ENCODE measurements at places on chromosomes 7 and 10.

GRCh38 chr7:35694161-35694783 is 663 bp downstream of the HERPUD2 start:
- DNase-seq, result no peak

- no peak for DNase-seq
Observed at GRCh38 chr7:149794661-149795060, 21.3 kb upstream of the ZNF467 start.

GRCh38 chr10:124573726-124574455 is 112.3 kb downstream of the LHPP start:
- DNase-seq, result no peak

DNA sequence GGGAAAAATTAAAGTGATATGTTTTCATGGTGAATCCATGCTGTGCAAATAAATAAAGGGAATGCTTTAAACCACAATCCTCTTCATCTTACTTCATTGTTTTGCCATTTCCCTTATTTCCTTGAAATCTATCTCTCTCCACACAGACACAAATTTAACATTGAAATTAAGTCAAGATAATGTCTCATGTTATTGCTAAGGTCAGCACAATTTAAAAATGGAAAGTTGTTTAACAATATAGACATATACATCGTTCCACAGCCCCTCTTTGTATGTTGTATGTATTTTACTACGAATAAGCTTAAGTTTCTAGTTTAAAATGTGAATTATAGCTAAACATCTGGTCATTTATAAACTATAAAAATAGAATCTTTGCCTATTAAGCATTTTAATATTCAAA is 256.9 kb downstream of the PLXDC2 start:
- DNase-seq, result no peak

GRCh38 chr10:113517165-113517900 is 35.5 kb upstream of the HABP2 start:
- no peak for DNase-seq

GRCh38 chr7:151524845-151525244 is 5.2 kb upstream of the RHEB start:
- no peak for DNase-seq

DNA sequence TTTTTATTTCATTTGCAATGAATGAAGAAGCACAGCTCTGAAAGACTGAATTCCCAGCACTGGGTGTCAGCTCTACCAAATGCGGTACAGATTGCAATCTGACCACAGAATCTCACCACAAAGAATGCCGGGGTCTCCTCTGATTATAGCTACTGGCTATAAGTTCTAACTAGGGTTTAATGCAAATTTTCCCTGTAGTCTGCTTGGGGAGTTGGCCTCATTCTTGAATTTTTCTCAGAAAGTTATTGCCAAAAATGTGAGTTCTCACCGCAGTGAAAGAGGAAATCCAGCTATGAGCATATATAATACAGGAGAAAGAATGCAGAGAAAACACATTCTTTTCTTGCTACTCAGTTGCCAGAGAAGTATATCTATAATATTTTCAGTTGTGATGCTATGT is 1255.7 kb upstream of the LRRTM3 start:
- DNase-seq, result no peak

GRCh38 chr10:103668351-103669242 is 175.1 kb downstream of the NEURL1 start:
- DNase-seq, result peak; percentile 90

DNA sequence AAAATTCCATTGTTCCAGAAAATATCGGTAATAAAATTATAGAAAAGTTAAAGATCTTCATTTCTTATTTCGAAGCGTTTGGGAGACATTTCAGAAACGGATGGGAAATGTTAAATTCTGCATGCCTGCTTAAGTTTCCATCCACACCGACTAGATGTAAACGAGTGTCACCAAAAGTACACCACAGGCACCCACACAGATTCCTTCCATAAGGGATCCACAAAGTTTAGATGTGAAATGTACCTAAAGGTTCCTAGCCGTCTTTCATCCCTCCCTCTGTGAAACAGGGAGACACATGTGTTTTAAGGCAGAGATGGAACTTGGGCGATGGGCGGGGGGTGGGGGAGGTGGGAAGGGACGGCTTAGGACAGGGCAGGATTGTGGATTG is 621 bp upstream of the CAV1 start:
- no peak for DNase-seq

DNA sequence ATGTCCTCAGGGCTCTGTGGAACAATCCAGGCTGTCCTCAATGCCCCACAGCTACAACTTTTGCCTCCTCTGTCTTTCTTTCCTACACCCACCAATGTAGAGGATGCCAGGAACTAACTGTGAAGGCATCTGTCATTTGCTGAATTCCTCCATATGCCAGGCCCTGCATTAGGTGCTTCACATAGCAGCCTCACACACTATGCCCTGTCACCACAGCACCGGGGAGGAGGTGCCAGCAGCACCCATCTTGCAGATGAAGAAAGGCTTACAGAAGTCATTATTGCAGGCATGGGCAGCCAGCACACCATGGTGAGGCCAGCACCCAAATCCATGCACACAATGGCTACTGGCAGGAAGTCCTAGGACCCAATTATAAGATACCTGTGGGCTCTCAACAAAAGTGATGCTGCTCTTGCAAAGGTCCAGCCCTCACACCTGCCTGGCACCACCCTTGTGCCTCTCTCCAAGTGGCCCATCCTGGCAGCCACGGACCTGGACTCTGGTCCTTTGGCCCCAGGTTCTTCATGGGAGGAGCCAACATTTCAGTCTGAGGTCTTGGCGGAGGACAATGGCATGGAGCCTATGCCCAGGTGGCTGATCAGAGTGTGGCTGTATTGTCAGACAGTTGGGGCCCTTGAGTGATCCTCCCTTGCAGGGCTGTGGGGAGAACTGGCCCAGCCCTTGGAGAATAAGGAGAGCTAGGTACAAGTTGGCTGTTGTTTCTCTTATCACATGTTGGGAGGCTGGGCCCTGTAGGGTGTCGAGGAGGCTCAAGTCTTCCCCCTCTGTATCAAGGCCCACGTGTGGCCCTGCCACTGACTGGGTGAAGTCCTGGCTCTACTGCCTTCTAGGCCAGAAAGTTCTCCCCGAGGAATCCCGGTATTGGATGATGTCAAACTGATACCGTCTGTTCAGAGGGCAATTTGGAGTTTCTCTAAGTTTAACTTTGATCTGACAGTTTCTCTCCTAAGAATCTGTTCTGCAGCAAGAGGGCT is 14.4 kb upstream of the MYL7 start:
- DNase-seq, result no peak

- DNase-seq, result no peak
Observed at GRCh38 chr7:55484241-55484640, 88.1 kb downstream of the VOPP1 start.

DNA sequence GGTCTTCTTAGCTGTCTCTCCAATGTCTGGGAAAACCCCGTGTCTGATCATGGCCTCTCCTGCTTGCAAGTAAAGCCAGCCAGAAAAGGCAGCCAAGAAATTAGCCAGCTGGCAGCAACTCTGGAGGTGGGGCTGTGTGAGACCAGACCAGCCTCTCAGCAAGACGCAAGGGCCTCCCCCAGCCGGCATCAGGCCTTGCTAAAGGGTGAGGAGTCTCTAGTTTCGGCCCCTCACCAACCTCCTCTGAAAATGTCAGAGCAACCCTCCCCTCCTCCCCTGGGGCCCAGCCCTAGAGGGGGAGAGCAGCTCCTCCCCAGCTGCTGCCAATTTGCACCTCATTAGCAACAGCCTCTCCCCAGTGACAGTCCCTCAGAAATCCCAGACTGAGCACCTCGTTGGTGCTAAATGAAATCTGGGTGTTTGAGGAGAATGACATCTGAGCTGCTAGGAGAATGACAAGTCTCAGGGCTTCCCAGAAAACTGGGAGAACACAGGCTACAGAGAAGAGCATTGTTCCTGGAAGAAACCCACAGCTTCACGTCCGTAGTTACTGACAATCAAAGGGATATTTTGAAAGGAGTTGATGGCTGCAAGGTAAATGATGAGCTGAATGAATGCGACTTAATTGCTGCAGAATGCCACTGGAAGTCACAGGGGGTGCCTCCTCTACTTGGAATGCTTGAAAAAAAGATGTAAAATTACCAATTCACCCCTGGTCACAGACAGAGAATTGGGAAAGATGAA is 25.9 kb downstream of the DGKI start:
- peak; percentile 81 for DNase-seq

GRCh38 chr7:91310830-91311460 is 46.7 kb downstream of the FZD1 start:
- DNase-seq, result no peak

DNA sequence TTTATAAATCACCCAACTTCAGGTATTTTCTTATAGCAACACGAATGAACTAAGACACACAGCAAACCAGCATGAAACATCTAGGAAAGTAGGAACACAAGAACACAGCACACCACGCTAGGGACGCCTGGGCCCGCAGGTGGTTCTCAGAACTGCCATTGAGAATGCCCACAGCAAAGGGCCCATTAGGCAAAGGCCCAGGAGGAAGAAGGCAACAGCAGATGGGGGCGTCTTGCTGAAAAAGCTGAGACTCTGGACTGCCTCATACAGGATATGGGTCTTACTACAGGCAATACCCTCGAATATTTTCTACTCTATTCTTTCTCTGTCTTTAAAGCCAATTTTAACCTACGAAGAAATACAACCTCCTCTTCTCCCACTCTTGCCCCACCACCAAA is 77.3 kb downstream of the PARD3 start:
- DNase-seq, result no peak

DNA sequence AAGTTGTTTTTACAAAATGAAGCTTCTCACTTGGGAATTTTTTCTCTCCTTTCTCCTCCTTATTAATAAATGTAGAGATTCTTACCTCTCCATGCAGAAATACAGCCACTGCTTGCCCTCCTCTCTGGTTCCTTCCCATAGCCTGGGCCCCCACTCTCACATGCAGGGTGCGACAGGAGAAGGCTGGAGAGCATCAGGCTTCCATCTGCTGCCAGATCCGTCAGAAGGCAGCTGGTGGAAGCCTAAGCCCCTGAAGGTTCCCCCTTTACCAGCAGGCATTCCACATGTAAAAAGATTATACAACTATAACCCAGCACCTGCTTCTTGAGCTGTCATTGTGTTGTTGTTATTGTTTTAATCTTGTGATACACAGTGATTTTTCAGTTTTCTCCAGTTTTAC is 314.2 kb downstream of the LHFPL3 start:
- DNase-seq, result no peak

DNA sequence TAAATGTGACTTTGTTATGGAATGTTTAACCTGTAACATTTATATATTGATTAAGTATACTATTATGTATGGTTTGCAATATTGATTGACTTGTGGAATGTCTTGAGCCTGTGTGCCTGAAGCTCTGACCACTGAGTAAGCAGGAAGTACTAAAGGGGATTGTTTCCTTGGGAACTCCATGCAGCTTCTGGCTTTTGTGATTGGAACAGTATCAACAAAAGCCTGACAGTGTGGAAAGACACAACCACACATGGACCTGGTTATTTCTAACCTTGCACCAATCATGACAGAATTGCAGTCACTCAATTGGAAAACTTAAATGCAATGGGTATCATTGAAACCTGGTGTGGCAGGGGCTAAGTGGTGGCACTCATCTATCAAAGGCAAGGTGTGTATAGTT is 45.5 kb upstream of the PIK3CG start:
- no peak for DNase-seq

DNA sequence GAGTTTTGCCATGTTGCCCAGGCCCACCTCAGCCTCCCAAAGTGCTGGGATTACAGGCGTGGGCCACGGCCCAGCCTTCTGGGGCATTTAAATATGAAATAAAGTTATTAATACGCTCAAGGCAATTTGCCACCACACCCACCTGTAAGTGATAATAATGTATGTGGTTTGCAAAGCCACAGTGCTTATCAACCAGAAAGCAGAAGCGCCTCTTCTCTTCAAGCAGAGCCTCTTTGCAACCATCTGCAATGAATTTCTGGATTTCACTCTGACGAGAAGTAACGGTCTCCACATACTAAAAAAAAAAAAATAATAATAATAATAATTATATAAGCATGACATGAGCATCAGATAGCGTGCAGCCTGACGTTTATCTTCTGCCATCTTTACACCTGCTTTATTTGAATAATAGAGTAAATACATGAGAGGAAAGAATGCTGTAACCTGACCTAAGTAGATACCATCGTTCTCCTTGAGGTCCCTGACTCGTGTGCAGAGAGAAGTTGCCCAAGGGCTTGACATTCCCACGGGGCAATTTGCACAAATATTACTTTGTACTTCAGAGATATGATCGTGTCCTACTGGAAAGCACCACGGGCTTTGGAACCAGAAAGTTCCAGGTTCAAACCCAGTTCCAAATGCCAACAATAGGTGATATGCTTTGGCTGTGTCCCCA is 34.0 kb downstream of the BRI3 start:
- DNase-seq, result no peak

DNA sequence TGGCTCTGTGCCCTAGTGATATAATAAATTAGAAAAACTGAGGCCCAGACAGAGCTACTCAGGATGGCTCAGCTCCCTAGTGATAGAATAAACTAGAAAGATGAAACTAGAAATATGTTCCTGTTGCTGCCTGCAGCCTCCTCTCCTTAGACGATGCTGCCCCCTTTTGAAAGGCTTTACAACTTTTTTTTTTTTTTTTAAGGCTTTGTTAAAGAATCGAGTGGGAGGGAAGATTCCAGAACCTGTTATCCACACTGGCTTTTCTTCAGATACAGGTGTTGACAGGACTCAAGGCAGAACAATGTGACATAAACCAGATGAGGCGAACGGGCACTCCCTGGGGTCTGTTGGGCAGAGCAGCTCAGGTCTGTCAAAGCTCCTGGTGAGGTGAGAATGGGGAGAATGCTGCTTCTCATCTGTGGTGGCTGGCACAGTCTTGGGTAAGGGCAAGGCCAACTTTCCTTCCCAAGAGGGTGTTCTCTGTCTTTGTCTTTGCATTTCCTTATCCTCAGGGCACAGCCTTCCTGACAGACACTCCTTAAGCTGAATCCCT is 175.1 kb downstream of the COBL start:
- no peak for DNase-seq

GRCh38 chr7:108613949-108614381 is 44.3 kb downstream of the DNAJB9 start:
- no peak for DNase-seq

DNA sequence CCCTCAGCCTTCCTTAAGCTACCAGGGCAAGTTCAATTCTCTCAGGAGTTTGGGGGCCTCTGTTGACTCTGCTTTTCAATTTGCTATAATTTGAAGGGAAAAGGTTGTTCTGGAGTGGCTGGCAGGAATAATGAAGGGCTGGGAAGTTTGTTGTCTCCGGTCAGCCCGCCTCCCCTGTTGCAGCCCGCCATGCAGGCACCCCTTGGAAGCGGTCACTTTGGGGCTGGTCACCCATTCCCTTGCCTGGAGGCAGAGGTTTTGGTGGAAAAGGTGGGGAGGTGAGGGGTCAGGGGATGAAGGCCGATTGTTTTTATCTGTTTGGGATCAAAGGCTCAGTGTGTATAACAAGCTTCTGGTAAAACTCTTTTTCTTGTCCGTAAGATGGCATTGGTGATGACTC is 79.1 kb downstream of the GRK5 start:
- no peak for DNase-seq
